ENCODE measurements at places on chromosomes 3 and 15.
A peak's percentile ranks its signal among the peaks of the same experiment; 100 is the strongest.

- peak; percentile 84 for DNase-seq
Measured at GRCh38 chr3:27521179-27521871, 37.1 kb upstream of the SLC4A7 start.

- DNase-seq: peak; percentile 55
Measured at GRCh38 chr3:141456301-141456625, 30.6 kb upstream of the RASA2 start.

- no peak for DNase-seq
Measured at GRCh38 chr15:74470631-74471395, 9.9 kb upstream of the UBL7 start.

GRCh38 chr3:192597506-192597905, 129.8 kb downstream of the FGF12 start:
- no peak for DNase-seq

DNA sequence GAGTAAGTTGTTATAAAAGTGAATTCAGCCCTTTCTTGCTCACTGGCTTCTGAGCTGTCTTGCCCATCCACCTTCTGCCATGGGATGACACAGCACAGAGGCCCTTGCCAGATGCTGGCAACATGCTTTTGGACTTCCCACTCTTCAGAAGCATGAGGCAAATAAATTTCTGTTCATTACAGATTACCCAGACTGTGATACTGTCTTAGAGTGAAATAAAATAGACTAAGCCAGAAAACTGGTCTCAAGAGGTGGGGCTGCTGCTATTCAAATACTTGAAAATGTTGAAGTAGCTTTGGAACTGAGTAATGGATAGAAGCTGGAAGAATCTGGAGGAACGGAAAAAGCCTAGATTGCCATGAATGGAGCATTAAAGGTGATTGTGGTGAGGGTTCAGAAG, 170.4 kb downstream of the ZMAT3 start:
- DNase-seq: no peak

- no peak for DNase-seq
Measured at GRCh38 chr15:70050441-70050840, 47.3 kb downstream of the TLE3 start.

Data from AG09309 (cell line).